Tibial nerve (tissue), 4 donors: ENCODE measurements at places on chromosomes 12 and 14.

- no peaks in the 10 kb centered on the region for H3K4me1 ChIP-seq
- no peak overlapping the region for H3K4me3 ChIP-seq
- DNase-seq = no peak
Measured at GRCh38 chr14:26729851-26730250, 132.0 kb upstream of the NOVA1 start.

- no peaks in the 10 kb centered on the region for H3K4me1 ChIP-seq
- no peak overlapping the region for H3K4me3 ChIP-seq
Measured at GRCh38 chr12:39824505-39825212, 205.1 kb upstream of the ABCD2 start.

DNA sequence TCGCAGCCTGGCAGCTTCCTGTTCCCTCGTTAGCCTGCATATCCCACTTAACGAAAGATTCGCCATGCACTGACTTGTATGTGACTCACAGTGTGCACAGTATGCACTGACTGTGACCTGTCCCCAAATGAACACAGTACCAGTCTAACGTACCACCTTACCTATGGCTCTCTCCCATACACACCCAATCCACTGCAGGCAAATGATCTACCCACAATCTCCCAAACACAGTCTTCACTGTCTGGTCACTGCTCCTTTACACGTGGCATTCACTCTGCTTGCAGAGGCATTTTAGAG lies 163.5 kb upstream of the EEA1 start:
- no peaks in the 10 kb centered on the region for H3K36me3 ChIP-seq
- no peak overlapping the region for H3K4me3 ChIP-seq

- H3K27me3 ChIP-seq = no peaks in the 10 kb centered on the region
- no peak for DNase-seq
- H3K27ac ChIP-seq = peak overlapping the region; percentile 67
- no peak overlapping the region for H3K4me3 ChIP-seq
Measured at GRCh38 chr14:61562321-61563161, 132.8 kb upstream of the HIF1A start.

DNA sequence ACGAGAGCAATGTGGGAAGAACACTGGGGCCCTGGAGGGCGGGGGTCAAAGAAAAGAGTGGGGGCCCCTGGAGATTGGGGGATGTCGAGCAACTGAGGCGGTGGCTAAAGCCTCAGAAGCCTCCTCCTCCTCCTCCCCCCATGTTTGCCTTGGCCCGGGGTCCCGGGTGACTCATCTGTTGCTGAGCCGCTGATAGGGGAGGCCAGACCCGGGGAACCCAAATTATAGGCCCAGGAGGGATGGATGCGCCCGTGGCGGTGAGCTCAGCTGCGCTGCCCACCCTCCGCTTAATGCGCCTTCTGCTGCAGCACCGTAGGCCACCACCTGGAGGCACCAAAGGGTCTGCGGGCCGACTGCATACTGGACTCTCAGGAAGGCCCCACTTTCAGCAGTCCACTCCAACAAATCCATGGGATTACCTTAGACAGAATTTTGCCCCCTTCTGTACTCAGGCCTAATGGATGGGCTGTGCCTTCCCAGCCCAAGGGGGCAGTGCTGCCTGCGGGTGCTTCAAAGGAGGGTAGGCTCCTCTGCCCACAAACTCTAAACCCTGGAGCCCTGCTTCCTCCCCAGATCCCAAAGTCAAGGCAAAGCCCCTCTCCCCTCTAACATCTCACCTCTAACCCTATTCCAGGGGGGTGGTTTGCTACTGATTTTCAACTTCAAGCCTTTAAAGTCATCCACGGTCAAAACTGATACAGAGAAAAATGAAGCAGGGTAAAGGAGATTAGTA lies 2.6 kb upstream of the WNT10B start:
- peak; percentile 68 for DNase-seq
- peaks cover 2% of the 10 kb centered on the region for H3K27me3 ChIP-seq
- H3K4me3 ChIP-seq = no peak overlapping the region
- no peaks in the 10 kb centered on the region for H3K36me3 ChIP-seq

GRCh38 chr12:57740656-57741412 lies 2.3 kb upstream of the AGAP2 start:
- H3K27ac ChIP-seq = no peak overlapping the region
- no peak overlapping the region for H3K4me3 ChIP-seq
- no peak for DNase-seq
- H3K36me3 ChIP-seq = no peaks in the 10 kb centered on the region
- peaks cover 40% of the 10 kb centered on the region for H3K4me1 ChIP-seq

- H3K27ac ChIP-seq = no peak overlapping the region
- DNase-seq = no peak
- no peaks in the 10 kb centered on the region for H3K4me1 ChIP-seq
Measured at GRCh38 chr12:108054496-108054895, 74.6 kb upstream of the WSCD2 start.

DNA sequence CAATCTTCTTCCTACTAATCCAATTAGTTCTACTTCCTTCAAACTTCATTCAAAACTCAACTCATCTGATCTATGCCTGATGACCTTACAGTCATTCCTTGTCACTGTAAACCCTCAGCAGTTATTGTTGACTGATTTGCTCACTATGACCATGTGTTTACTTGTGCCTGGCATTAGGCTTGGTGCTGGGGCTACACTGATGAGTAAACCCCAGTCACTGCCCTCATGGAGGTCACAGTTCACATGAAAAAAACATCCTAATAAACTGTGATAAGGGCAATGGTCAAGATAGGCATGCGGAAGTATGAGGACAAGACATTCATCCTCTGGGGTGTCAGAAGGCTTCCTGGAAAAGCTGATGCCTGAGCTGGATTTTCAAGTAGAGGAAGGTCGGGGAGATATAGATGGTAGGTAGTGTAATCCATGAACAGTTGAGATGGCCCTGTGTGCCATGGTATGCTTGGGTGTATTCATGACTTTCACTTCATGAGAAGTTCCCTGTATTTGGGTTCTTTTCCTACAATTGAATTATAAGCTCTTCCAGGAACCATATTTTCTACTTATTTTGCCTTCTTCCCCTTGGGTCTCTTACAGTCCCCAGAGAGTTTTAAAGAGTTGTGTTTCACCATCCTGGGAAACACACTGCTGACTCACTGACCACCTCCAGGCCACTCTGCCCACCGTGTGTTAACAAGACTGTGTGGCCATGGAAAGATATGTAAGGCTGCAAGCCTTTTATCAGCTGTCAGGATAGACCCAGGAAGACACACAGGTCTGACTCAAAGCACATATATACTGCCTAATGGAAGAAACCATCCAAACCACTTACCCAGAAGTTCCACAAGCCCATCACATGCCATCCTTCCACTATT lies 38.7 kb upstream of the DUSP6 start:
- DNase-seq = no peak
- H3K27ac ChIP-seq = no peak overlapping the region
- H3K4me1 ChIP-seq = no peaks in the 10 kb centered on the region

- no peak overlapping the region for H3K4me3 ChIP-seq
- H3K27me3 ChIP-seq = peaks cover 24% of the 10 kb centered on the region
- H3K27ac ChIP-seq = no peak overlapping the region
Measured at GRCh38 chr12:52316290-52316689, 4.9 kb downstream of the KRT83 start.

DNA sequence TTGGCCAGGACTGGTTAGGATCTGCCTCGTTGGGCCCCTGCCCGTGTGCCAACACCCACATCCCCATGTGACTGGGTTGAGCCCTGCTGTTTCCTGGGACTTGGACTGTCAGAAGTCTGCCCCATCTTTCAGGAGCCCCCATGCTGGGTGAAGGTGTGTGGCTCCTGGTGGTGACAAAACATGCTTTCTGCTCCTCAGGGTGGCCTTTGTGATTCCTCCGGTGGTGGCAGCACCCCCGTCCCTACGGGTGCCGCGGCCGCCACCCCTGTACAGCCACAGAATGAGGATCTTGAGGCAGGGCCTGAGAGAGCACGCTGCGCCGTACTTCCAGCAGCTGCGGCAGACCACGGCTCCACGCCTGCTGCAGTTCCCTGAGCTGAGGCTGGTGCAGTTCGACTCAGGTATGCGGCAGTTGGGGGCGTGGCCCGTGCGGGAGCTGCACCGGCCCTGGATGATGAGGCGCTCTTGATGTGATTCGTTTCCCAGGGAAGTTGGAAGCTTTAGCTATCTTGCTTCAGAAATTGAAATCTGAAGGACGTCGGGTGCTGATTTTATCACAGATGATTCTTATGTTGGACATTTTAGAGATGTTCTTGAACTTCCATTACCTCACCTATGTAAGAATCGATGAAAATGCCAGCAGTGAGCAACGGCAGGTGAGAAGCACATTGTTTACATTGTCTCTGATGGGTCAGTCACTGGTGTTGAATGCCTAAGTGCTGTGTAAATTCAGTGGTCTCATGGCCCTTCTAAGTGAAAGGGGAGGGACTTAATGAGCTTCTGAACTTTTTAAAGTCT lies 80.0 kb downstream of the EP400 start:
- H3K27me3 ChIP-seq = no peaks in the 10 kb centered on the region
- H3K4me1 ChIP-seq = no peaks in the 10 kb centered on the region
- H3K27ac ChIP-seq = no peak overlapping the region
- DNase-seq = no peak
- H3K36me3 ChIP-seq = peaks cover 100% of the 10 kb centered on the region

GRCh38 chr14:100726550-100727085 lies at the start of gene DLK1:
TSS of gene DLK1 (plus strand) at chr14:100726892. CDS start at chr14:100727069, 177 bp downstream.
- peaks cover 80% of the 10 kb centered on the region for H3K27me3 ChIP-seq
- no peak within 1 kb of the TSS for H3K4me3 ChIP-seq
- no peaks in the 10 kb centered on the region for H3K4me1 ChIP-seq
- no peak within 1 kb of the TSS for H3K27ac ChIP-seq
- H3K36me3 ChIP-seq = no peaks in the 10 kb centered on the region

- H3K36me3 ChIP-seq = no peaks in the 10 kb centered on the region
- no peak for DNase-seq
- H3K4me3 ChIP-seq = no peak overlapping the region
- H3K4me1 ChIP-seq = no peaks in the 10 kb centered on the region
- no peak overlapping the region for H3K27ac ChIP-seq
Measured at GRCh38 chr12:19896534-19896933, 457.2 kb downstream of the AEBP2 start.

- no peak for DNase-seq
- H3K27ac ChIP-seq = no peak overlapping the region
- H3K36me3 ChIP-seq = no peaks in the 10 kb centered on the region
- no peaks in the 10 kb centered on the region for H3K27me3 ChIP-seq
- H3K4me3 ChIP-seq = no peak overlapping the region
Measured at GRCh38 chr12:19036673-19037357, 92.7 kb upstream of the PLEKHA5 start.

DNA sequence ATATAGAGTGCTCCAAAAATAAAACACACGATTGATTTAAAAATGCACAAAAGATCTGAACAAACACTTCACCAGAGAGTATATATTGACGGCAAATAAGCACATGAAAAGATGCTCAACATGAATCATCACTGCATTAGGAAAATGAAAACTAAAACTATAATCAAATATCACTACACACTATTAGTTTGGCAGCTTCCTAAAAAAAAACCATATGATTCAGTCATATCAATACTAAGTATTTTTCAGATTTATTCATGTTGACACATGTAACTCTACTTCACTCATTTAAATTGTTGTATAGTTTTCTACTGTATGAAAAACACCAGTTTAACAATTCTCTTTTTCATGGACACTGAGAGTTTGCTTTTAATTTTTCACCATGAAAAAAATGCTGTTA lies 41.6 kb downstream of the EXOC5 start:
- DNase-seq = no peak
- H3K27ac ChIP-seq = no peak overlapping the region
- peaks cover 3% of the 10 kb centered on the region for H3K4me1 ChIP-seq
- peaks cover 2% of the 10 kb centered on the region for H3K36me3 ChIP-seq

GRCh38 chr14:75350505-75351060 lies 72.0 kb downstream of the FOS start:
- no peak for DNase-seq
- no peaks in the 10 kb centered on the region for H3K4me1 ChIP-seq
- H3K4me3 ChIP-seq = no peak overlapping the region
- no peaks in the 10 kb centered on the region for H3K36me3 ChIP-seq
- H3K27ac ChIP-seq = no peak overlapping the region
- H3K27me3 ChIP-seq = no peaks in the 10 kb centered on the region

DNA sequence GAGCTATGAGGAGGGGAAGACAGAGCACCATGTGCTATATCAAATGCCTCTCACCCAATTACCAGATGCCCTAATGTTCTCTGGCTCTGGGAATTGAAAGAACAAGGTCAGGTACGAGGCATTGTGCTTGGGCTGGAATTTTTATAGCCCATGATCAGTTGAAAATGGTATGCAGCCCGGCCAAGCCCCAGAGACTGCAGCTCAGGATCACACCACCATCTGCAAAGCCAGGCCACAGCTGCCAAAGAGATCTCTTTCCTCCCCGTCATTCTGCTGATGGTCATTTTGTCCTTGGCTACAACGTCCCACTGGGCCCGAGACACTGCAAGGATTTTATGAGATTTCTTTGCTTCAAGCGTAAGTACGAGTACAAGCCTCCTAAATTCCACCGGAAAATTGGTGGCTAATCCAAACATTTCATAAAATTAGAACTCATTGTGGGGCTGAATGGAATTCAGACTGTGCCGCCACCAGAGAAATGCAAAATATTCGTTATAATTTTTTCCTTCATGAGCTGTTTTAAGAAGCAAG lies 15.1 kb downstream of the NUAK1 start:
- H3K36me3 ChIP-seq = no peaks in the 10 kb centered on the region
- H3K27ac ChIP-seq = peak overlapping the region; percentile 80
- no peaks in the 10 kb centered on the region for H3K27me3 ChIP-seq
- peaks cover 18% of the 10 kb centered on the region for H3K4me1 ChIP-seq
- no peak overlapping the region for H3K4me3 ChIP-seq

DNA sequence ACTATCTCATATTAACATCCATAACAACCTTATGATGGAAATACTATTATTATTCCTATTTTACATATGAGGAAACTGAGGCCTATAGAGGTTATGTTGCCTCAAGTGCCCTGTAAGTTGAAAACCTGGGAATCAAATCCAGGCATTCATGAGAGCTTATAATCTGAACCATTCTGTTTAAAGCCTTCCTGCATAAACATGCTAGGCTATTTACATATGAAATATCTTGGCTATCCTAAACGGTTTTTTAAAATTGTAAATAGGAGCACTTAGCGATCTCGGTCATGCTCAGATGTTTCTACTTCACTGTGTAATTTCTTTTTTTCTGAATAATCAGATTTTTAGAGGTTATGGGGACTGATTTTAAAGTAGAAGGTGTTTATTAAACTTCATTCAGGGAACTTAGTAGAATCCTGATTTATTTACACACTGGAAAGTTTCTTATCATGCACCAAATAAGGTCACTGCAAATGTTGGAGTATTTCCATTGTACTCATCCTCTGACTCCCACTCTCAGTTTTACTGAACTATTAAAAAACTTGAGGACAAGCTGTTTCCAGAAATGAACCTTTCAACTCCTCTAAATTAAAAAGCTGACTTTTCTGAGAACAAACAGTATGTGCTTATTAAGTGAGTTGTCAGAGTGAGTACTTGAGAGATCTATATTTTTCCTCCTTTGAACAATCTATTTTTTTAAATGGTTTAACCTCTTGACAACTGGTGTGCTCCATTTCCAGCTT lies 141.7 kb downstream of the PIK3C2G start:
- no peak overlapping the region for H3K4me3 ChIP-seq
- DNase-seq = no peak

DNA sequence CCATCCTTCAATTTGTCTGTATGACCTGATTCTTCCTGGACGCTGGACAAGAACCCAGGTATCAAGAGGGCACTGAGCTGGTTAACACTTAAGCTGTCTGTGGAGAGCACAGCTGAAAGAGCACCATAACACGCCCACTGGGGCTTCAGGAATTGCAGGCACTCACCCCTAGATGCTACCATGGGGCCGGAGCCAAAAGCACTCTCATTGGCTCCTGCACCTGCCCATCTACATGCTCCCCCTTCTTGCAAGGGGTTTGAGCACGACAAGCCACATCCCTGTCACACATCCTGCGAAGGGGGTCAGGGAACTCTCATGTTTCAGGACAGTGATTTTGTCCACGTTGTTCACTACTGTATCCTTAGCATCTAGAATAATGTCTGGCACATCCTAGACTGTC lies 35.1 kb upstream of the TBC1D15 start:
- no peak overlapping the region for H3K27ac ChIP-seq
- H3K36me3 ChIP-seq = no peaks in the 10 kb centered on the region
- no peak for DNase-seq
- H3K4me1 ChIP-seq = no peaks in the 10 kb centered on the region
- H3K27me3 ChIP-seq = no peaks in the 10 kb centered on the region
